ENCODE measurements at places on chromosomes 2 and 18.

DNA sequence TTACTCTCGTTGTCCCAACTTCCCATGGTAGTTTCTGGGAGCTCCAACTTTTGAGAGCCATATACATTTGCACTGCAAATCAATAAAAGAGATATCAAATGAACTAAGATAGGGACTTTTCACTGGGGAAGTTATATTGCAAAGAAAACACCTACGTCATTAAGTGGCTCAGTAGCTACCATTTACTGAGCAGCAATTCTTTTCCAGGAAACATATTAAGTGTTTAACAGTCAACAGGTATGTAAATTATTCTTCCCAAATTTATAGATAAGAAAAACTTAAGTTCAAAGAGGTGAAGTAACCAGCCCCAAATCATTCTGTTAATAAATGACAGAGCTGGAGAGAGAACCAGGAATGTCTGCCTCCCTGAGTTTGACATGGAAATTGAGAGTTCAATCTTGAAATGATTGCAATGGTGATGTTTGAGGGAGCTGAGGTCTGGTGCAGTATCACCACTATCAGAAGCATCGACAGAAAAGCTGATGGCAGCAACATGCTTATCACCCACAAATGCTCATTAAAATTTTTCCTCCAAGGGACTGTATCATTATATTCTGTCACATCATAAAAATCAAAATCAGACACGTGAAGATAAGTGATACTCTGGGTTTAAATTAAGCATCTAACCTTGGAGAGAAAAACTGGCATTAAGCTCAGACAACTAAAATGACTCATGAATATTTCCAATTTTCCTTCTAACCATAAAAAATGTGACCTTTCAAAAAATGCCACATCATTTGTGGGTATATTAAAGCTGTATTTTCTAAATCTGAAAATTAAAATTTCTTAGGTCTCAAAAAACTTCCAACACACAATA lies 43.4 kb downstream of the GAREM1 start:
- DNase-seq = no peak

DNA sequence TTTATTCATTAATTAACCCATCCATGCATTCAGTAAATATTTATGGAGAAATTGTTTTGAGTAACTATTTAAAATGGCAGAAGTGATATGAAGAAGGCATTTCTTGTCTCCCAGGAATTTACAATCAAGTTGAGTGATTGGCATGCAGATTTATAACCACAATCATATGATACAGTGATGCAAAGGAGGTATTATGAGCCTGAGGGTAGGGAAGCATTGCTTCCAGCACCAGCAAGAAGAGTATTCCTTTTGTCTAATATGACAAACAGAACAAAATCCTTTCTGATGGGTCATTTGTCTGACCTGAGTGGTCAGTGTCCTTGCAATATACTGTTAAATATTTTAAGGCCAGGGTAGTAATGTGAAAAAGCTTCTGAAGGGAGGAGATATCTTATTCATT lies 244.2 kb upstream of the RGPD4 start:
- DNase-seq = no peak

DNA sequence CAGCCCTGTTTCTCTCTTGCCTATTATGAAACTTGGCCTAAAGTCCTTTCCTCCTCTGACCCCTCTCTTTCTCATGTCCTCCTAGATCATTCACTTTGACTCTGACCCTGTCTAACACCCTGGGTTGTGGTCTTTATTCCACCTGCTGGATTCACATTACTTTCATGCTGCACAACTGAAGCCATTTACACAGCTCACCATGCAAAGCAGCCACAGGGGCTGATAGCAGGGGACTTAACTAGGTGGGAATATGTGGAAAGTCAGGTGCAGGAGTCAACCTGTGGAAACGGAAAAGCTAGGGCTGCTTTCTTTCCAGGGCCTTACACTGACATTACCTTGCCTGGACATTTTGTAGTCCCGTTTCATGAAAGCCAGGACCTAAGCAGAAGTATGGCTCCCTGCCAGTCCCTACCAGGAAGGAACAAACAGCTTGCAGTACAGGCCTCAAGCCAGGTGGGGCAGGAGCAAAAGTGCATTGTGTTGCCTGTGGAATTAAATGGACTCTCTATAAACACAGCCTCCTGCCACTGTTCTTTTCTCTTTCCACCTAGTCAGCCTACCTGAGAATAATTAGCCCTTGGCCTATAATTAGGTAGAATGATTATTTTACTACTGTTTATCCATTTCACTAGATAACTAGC lies 11.8 kb downstream of the MAPRE3 start:
- DNase-seq = peak; percentile 37

DNA sequence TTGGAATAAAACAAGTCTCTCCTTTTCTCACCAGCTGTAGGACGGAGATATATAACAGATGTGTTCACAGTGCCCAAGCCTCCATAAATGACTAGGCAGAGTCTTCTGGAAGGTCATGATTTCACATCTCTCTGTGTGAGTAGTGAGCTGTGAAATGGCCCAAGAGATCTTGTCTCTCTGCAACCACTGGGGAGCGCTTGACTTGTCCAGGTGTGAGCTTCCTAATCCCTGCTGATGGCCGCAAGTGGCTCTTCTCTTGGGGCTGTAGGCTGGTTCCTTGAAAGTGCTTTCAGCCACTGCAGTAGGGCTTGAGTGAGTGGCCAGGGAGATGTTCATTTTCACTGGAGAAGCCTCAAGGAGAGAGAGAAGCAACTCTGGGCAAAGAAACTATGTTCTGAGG lies 38.1 kb upstream of the OTOS start:
- no peak for DNase-seq

GRCh38 chr2:172207911-172208310 lies 105.2 kb upstream of the DLX2 start:
- DNase-seq = no peak

- DNase-seq = no peak
Observed at GRCh38 chr2:203400805-203401585, 72.8 kb downstream of the ABI2 start.

GRCh38 chr2:1594373-1595171 lies 149.7 kb downstream of the PXDN start:
- no peak for DNase-seq

Measured in right hindlimb (tissue), 1 donor.